ENCODE measurements at places on chromosomes 12 and 14. TPM values are rescaled to one million over a fixed set of nuclear protein-coding genes. Genes with fewer than 3 reads are reported as not detected.

- no peak for DNase-seq
Measured at GRCh38 chr12:46205294-46205693, 63.5 kb downstream of the SLC38A1 start.

DNA sequence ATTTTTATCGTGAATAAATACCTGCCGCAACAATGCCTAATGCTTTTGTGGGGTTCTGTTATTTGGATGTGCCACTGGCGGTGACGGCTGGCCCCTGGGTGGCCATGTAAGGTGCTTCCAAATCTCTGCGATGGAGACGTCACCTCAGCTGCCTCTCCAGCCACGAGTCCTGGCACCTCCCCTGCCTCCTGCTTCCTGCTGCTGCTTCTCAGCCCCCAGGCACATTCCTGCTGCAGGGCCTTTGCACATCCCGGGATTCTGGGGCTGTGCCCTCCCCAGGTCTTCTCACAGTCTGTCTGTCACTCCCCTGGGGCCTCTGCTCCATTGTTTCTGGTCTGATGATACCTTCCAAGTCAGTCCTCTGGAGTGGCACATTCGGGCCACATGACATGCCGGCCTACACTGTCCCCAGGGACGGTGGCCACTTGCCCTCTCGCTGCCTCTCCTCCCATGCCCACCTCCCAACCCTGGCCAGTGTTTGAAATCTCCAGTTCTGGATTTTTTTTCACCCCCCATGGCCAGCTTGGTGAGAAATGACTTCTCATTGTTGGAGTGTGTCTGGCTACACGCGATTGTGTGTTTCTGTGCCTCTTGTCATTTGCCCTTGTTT, 151.8 kb downstream of the KIF26A start:
- no peak for DNase-seq

- DNase-seq, result no peak
Measured at GRCh38 chr14:90722590-90722989, 93.6 kb downstream of the TTC7B start.

DNA sequence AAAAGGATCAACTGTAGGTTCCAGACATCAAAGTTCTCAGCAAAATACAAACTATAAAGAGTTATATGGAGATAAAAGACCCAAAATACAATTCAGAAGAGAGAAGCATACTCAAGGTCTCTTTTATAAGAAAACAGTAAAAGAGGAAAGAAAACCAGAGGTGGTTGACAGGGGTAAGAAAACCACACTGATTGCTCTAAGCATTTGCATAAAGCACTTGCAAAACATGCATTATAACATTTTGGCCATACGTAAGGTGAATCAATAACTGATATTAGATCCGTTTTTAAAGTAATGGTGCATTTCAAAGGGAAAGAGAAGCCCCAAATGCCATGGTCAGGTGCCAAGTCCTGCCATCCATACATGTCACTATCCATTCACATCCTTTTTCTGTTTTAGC, 5.9 kb downstream of the DDHD1 start:
- DNase-seq, result no peak

- DNase-seq, result peak; percentile 61
Measured at GRCh38 chr14:104137297-104138097, 890 bp upstream of the KIF26A start.

DNA sequence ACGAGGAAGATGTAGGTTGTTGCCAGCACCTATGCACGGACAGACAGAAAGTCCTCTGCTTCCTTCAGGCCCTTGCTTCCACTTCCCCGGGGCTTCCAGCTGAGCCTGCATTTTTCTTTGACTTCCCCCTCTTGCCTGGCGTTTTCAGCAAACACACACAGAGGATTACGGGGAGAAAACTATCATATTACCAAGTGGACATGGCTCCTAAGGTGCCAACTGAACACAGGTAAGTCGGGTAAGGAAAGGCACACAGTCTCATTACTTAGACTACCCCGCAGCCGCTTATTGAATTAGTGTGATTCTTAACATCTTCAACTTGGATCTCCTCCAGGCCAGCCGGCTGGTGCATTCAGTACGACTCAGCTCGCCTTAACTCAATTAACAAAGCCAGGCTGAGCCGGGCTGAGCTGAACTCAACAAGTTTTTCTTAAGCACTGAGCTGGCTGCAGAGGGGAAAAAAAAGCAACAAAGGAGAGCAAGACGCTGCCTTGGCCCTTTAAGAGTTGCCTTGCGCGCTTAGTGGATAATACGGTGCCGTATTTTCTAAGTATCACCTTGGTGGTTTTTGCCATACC, 19.2 kb upstream of the MAP1LC3B2 start:
- DNase-seq, result peak; percentile 62

- no peak for DNase-seq
Measured at GRCh38 chr14:24957814-24958213, 92.1 kb downstream of the STXBP6 start.

DNA sequence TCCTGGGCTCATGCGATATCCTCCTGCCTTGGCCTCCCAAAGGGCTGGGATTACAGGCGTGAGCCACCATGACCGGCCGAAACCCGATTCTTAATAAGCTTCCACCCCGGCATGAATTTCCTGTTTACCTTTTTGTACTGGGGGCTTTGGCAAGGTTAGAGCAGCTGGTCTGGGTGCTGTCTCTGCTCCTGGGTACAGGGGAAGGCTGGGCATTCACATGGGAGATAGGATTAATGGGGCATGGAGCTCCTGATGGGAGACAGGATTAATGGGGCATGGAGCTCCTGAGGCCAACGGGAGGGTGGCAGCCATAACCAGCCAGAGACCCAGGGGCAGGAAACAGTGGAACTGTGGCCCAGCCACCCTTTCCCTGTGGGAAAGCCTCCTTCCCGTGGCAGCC, 69.5 kb upstream of the DICER1 start:
- no peak for DNase-seq

The NTN4 gene
- total RNA-seq, result 711 TPM

The CLEC2A gene
- not detected for total RNA-seq

The EID3 gene
- 5.4 TPM for total RNA-seq

The PPM1H gene
- total RNA-seq, result 2.3 TPM
